Stimulated activated CD4-positive, alpha-beta T cell treated with anti-CD3 and anti-CD28 coated beads, Interleukin-2, amount 100 ng/mL, for 48 hours (primary cell): ENCODE measurements at places on chromosomes 6 and 20.

- DNase-seq: no peak
These were observed 3.2 kb upstream of the TUBB1 start for GRCh38 chr20:59015812-59016711.

- DNase-seq: no peak
These were observed 146.7 kb upstream of the MLN start for GRCh38 chr6:33950472-33950881.

DNA sequence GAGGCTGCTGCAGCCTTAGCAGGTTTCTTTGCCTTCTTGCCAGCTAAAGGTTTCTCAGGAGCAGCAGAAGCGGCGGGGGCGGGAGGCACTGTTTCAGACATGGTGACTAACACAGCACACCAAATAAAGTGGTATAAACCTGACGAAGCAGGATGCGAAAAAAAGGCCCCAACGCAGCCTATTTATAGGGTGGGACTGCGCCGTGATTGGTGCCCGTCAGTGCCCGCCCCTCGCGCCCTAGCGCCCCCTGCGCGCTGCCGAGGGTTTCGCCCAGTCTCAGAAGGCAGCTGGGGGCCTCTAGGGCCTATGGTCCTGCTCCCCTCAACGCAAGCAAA lies 55.0 kb downstream of the TRIM38 start:
- peak; percentile 70 for DNase-seq

- DNase-seq: no peak
These were observed 373.7 kb downstream of the DOK5 start for GRCh38 chr20:54848984-54849538.

- DNase-seq: no peak
These were observed 86.6 kb downstream of the ZFAND3 start for GRCh38 chr6:37906121-37906520.

GRCh38 chr6:155543166-155543847 lies 87.7 kb upstream of the NOX3 start:
- DNase-seq: no peak

DNA sequence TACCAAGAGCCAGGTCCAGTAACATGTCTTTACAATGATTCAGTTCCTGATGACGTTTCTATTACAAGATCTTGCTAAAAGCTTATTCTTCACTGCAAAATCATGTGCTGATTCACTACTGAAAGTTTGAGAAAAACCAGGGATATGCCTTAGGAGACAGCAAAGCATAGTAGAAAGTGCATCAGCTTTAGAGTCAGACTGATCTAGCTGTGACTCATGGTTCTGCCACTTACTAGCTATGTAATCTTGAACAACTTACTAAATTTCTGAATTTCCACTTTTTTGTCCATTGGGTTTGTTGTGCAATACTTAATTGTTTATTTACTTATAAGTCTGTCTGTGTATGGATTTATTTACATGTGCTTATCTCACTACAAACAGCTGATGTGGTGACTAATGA lies 198.5 kb upstream of the RSPO3 start:
- DNase-seq: no peak

DNA sequence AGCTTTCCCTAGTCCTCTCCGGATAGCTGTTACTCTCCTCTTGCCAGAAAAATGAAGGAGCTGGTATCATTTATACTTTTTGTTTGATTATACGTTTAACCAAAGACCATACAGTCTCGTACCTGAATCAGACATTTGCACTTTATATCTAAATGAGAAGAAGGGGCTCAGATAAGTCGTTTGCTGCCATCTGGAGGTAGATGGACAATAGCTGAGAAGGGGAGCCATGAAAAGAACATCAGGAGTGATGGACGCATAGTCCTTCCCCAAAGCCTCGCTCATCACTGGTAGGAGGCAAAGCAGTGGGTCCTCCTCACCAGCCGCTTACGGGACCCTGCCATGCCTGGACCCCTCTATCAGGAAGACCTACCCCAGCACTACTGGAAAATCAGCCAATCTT lies 45.4 kb downstream of the RPF2 start:
- no peak for DNase-seq

DNA sequence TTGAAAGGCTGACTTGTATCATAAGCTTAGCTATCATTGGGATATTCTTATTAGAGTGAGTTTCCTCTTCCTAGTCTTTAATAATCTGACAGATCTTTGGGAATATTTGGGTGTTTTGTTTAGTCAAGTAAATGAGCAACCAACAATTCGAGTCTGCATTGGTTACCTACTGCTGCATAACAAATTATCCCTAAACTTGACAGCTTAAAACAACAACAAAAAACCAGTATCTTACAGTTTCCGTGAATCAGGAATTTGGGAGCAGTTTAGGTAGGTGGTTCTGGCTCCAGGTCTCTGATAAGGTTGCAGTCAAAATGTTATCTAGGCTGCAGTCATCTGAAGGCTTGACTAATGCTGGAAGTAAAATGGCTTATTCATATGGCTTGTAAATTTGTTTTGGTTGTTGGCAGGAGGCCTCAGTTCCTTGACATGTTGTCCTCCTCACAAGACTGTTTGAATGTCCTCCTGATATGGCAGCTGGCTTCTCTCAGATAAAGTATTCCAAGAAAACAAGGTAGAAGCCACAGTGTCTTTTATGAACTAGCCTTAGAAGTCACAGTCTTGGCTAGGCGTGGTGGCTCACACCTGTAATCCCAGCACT lies 7.2 kb downstream of the GTF3C6 start:
- DNase-seq: no peak

DNA sequence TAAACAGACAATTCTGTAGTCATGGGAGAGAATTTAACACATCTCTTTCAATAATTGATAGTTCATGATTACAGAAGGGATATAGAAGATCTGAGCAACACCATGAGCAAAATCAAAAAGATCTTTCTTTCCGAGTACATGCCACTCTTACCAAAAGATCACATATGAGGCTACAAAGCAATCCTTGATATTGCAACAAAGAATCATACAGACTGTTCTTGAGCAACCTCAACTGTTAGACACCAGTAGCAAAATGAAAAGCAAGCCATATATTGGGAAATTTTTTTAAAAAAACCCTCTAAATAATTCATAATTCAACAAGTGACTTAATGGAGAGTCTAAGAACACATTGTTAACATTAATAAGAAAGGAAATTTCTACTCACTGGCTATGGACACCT lies 3.6 kb upstream of the CD83 start:
- no peak for DNase-seq

GRCh38 chr20:57787990-57788781 lies 78.4 kb upstream of the PMEPA1 start:
- no peak for DNase-seq

GRCh38 chr20:56359212-56360132 lies 698 bp downstream of the FAM210B start:
- peak; percentile 16 for DNase-seq

DNA sequence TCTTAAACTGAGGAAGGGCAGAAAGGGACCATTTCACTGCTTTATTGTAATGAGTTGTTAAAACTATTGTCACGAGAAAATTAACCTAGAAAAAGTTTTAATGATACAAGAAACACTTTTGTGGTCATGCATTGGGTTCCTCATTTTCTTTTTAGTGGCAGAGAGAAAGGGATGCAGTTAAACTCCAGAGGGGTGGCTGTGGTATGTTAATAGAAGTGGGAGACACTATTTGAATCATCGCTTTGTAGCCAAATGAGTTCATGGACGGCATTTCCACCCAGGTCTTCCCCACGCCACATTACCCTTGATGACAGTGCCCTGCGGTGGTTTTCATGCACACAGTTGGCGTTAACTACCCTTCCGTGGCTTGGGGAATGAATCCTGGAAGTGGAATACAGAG lies 235.6 kb downstream of the PLCB1 start:
- no peak for DNase-seq

DNA sequence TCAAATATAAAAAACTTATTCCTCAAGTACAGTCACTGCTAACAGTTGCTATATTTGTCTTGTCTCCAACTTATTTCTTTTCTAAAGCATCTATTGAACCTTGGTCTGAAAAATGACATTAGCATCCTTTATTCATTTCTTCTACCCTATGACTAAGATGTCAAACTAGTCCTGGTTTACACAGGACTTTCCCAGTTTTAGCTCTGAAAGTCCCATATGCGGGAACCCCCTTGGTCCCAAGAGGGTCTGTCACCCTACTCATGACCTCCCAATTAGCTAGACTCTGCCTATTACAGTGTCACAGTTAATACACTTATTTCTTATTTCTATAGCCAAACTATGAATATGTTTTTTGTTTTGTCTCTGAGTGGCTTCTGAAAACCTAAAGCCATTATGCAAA lies 37.1 kb downstream of the PLEKHG1 start:
- DNase-seq: no peak

- DNase-seq: no peak
These were observed 28.7 kb upstream of the PI16 start for GRCh38 chr6:36925809-36926208.

- no peak for DNase-seq
These were observed 24.6 kb downstream of the MYLK4 start for GRCh38 chr6:2725999-2726567.

GRCh38 chr20:44780226-44780625 lies 30.1 kb downstream of the RIMS4 start:
- DNase-seq: peak; percentile 36

DNA sequence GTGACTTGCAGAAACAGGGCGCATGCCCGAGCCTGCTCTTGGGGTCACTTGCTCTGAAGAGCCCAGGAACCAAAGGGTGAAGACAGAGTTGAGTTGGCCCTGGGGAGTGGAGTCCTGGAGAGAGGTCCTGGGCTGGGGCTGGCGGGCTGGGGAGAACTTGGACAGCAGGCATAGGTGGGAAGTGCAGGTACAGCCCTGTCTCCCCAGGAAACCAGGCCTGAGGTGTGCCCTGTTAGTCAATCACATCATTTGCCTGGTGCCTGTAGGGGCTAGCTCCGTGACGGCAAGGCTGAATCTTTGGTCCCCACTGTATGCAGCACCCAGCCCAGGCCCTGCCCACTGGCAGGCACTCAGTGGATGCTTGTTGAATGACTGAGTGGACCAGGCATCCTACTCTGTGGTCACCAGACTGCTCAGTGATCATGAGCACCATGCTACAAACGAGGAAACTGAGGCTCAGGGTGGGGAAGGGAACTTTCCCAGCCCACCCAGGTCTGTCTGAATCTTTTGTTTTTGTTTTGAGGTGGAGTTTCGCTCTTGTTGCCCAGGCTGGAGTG lies 15.6 kb upstream of the NOL4L start:
- no peak for DNase-seq

DNA sequence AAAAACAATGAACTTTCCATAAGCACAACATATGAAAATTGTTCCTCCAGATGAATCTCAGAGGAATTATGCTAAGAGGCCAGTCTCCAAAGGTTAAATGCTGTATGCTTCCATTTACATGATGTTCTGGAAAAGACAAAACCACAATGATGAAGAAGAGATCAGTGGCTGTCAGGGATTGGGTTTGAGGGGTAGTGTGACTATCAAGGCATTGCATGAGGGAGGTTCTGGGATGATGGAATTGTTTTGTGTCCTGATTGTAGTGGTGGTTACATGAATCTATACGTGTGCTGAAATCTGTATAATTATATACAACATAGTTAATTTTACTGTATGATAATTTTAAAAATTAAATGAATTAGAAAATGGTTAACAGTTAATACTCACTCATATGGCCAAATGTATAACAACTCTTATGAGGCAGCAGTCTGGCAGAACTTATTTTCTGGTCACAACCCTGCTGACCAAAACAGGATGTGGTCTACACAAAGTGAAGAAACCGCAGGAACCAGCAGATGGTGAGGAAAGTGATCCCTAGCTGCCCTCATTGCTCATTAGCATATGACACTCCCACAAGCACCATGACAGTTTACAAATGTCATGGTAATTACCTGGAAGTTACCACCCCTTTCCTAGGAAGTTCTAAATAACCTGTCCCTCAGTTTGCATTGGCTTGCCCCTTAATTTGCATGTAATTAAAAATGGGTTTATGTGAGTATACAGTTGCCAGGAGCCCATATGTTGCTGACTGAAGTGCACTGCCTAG lies 31.9 kb downstream of the NSFL1C start:
- peak; percentile 35 for DNase-seq

DNA sequence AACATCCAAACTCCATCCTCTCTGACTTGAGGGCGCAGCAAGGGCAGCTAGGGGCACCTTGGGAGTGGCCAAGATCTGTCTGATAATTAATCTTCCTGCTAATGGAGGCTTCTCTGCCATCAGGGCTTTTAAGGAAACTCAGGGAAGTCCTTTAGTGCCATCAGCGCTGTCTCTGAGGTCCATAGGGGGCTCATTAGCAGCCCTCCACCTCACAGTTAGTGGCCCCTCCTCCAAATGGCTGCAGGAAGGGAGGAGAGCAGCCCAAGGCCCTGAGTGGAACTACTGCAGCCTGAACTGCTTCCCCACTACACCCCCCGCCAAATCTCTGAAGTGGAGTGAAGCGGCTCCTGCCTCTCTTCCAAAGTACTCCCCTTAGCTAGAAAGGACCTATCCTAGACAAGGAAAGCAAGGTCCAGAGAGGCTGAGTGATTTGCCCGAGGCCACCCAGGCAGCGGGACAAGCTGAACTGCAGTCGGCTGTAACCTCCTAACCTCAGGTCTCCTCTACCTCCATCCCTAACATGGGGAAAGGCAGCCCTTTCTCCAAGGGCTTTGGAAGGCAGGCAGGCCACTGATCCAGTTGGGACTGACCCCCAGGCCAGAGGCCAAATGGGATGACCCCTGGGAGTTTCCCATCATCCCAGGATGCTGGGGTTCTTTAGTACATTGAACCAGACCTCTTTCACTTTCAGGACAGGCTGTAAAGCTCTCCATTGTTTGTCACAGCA lies 39.5 kb upstream of the ZFAND3 start:
- no peak for DNase-seq

- DNase-seq: no peak
These were observed 139.3 kb upstream of the FOXA2 start for GRCh38 chr20:22723659-22724058.

DNA sequence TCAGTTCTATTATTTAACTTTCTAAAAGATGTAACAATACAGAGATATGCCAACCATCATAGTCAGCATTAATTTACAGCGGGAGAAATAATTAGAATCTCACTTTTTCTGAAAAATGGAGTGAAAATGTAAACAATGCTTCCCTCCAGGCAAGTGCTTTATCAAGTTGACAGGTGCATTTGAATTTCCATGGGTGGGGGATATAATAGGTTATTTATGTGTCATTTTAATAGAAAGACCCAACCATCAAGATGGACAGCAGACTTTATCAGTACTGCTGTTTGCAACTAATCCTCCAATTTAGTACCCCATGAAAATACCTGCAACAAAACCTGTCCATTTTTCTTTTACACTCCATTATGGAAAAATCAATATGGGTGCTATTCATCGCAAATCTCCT lies 780.1 kb downstream of the TFAP2A start:
- no peak for DNase-seq

GRCh38 chr6:149544646-149545257 lies 1.1 kb downstream of the PPIL4 start:
- DNase-seq: no peak

DNA sequence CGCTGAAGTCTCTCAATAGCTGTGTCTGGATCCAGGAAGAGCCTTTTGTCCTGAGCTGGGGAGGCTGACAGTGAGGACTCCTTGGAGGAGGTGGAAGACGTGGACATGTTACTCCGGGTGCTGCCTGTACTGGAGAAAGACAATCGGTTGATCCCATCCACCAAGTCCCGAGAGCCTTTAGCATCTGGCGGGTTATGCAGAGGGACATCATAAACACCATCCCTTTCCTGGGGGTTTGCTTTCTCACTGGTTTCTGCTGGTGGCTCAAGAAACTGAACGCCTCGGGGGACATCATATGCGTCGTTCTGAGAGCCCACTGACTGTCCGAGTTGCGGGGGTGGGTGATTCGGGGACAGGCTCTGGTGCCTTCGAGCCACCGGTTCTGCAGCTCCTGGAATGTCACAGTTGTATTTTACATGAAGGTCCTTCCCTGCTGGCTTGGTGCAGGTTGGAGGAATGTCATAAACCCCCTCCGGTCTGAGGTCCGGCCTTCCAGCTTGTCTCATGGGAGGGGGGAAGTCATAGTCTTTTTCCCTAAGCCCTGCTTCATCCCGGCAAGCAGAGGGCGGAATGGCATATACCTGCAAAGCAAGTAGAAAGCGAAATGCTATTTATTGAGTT lies 41.7 kb downstream of the NEDD9 start:
- DNase-seq: no peak
